NCI-H69 (cell line): ENCODE measurements at places on chromosomes 13 and 19.

DNA sequence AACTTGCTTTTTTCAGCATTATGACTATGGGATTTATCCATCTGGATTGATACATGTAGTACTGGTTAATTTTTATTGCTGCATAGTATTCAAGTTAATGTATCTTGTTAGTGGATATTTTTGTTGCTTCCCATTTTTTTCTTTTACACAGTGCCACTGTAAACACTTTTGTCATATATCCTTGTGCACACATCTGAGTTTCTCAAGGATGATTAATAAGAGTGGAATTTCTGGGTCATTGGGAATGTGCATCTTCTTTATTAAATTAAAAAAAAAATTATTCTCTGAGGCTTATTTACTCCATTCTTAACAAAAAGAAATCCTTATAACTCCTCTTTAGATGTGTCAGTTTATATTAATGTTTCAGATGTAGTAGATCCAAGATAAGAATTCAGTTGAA, 27.3 kb downstream of the B3GLCT start:
- DNase-seq: no peak

DNA sequence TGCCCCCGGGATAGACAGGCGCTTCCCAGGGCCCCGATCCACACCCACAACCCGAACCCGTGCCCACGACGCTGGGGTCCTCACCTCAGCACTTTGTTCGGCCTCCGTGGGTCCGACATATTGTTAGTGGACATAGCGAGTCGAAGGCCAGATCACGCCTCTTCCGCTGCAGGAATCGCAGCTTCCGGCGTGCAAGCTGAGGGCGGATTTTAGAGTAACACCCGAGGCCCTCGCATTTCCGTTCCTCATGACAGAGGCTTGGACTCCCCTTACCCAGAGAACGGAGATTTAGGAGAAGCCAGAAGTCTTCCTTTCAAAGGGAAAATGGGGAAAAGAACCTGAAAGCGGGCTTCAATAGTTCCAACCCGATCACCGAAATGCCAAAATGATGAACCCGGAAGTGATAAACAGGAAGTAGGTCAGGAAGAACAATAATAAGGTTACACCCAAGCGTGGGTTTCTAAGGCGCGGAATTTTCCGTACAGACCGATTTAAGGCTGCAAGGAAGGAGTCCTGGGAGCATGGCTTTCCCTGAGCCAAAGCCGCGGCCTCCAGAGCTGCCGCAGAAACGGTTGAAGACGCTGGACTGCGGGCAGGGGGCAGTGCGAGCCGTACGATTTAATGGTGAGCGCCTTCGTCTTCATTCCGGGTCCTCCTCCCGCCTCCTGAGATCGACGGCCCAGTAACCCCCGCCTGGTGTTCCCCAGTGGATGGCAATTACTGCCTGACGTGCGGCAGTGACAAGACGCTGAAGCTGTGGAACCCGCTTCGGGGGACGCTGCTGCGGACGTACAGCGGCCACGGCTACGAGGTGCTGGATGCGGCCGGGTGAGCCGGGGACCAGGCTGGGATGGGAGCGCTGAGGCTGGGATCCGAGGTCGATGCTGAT, 2.9 kb downstream of the WDR83 start:
- peak; percentile 89 for DNase-seq

- DNase-seq: peak; percentile 12
Measured at GRCh38 chr19:33501693-33502356, 19.8 kb downstream of the PEPD start.

DNA sequence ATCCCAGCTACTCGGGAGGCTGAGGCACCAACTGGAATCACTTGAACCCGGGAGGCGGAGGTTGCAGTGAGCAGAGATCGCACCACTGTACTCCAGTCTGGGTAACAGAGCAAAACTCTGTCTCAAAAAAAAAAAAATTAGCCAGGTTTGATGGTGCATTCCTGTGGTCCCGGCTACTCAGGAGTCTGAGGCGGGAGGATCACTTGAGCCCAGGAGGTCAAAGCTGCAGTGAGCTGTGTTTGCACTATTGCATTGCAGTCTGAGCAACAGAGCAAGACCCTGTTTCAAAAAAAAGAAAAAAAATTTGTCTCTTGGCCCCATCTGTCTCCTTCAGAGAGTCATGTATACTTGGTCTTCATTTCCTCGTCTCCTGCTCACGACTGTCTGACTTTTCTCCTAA, 1.6 kb downstream of the CCDC97 start:
- DNase-seq: no peak

- no peak for DNase-seq
Measured at GRCh38 chr13:100675661-100676129, 1.1 kb upstream of the TMTC4 start.

GRCh38 chr19:13281567-13282291, 131.5 kb downstream of the IER2 start:
- no peak for DNase-seq

- no peak for DNase-seq
Measured at GRCh38 chr13:51681037-51681678, 96.9 kb downstream of the WDFY2 start.

GRCh38 chr19:32859591-32859990, 10.0 kb downstream of the SLC7A9 start:
- DNase-seq: no peak

DNA sequence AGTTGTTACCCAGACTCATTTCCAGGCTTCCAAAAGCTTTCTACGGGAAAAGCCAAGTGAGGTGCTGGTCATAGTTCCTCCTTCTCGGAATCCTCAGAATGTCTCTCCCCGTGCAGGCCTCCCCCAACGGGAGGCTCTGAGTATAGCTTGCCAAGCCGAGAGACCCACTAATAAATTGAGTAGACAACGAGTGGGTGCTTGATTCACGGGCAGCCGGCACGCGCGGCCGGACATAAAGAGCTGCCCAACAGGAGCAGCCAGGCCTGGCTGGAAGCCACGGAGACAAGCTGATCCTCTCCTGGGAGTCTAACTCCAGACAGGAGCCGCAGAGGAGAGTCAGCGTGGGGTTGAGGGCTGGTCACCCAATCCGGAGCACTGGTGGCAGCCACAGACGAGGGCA, 43.4 kb upstream of the MEDAG start:
- no peak for DNase-seq

DNA sequence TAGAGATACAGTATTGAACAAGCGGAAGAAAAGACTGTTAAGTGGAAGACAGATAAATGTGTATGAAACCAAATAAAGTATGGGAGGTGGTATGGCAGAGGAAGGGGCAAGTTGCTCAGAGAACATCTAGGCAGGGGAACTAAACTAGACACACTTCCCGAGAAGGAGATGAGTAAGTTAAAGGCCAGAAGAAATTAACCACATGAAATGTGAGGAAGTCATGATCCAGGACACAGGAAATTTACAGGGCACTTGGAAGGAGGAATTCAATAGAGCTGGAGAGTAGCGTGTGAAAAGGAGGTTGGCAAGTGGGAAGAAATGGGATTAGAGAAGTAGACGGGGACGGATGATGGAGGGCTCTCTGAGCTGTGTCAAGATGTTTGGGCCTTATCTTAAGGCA, 208.8 kb downstream of the COG6 start:
- DNase-seq: no peak

GRCh38 chr13:102128216-102128810, 273.5 kb downstream of the FGF14 start:
- DNase-seq: peak; percentile 98

- DNase-seq: no peak
Measured at GRCh38 chr19:18432275-18433014, 5.5 kb downstream of the ISYNA1 start.

DNA sequence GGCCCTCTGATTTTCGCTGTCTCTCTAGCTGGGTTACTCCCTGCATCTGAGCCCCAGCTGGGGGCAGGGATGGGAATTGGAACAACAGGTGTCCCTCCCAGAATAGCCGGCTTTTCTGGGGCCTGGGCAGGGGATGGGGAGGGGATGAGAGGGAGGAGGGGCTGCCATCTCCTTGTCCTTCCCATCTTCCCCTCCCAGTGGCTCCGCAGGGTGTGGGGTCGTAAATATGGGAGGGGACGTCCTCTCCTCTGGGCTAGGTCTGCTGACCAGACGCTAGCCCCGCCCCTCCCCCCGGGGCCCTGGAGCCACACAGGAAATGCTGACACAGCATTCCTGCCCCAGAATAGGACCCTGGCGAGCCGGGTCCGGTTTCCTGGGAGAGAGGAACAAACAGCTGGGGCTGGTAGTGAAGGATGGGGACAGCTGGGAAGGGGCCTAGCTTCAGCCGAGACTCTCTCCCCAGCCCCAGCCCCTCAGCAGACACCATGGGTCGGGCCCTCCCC, 1.1 kb downstream of the RYR1 start:
- peak; percentile 14 for DNase-seq

- no peak for DNase-seq
Measured at GRCh38 chr13:27160657-27161295, 10.8 kb downstream of the USP12 start.

- no peak for DNase-seq
Measured at GRCh38 chr13:42708391-42708790, 73.0 kb upstream of the FAM216B start.

- DNase-seq: no peak
Measured at GRCh38 chr19:46350758-46351159, 3.9 kb downstream of the PPP5C start.

DNA sequence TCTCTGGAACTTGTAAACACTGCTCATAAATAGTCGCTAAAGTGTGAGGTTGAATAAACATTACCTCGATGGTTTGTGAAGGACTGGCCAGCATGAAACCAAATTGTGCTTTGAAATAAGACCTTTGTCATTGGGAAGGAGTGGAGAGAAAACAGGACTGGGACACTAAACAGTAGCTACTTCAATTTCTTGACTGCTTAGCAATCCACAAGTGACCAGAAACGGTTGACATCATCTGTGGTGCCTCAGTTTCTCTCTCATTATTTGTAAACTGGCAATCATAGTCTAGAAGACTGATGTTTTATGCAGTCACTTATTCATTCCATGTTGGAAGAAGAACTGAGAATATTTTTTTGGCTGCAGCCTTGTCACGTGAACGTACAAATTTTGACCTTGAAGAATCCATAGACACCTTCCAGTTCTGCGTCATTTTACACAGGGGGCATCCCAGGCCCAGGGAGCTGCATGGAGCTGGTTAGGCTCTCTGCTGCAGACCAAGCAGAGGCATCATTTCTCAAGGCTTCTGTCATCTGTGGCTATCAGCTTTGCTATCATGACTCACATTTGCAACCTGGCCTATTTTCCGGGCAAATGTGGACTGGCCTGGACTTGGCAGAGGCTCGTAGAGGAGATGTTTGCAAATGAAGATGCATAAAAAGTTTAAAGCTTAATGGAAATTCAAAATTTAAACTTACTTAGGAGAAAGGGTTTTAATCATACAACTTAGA, 391.8 kb downstream of the FGF9 start:
- no peak for DNase-seq

GRCh38 chr19:4768934-4769777, 22.4 kb upstream of the FEM1A start:
- peak; percentile 99 for DNase-seq
